Hepatocyte (in vitro differentiated cells): ENCODE measurements at places on chromosomes 7 and 10. TPM values are rescaled to one million over a fixed set of nuclear protein-coding genes. Genes with fewer than 3 reads are reported as not detected.

PRKAR2B gene
- 14.8 and 16.2 TPM in 2 replicates for polyA plus RNA-seq

PIP4K2A gene
- polyA plus RNA-seq = 15.1 and 16.5 TPM in 2 replicates

DNA sequence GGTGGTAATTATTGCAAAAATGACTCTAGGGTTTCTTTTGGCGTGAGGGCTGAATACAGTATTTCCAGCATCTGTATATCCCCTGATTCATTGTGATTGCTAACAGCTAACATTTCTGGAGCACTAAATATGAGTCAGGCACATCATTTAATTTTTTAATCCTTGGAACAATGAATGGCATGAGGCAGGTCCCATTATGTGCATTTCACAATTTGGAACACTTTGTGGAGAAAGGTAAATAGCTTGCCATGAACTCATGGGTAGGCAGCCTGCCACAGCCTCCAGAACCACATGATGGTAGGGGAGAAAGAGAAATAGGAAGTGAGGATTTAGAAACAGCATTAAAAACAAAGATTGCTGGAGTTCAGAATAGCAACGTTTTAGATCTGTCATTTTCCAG lies 1.7 kb downstream of the NPTX2 start:
- no peaks in the 10 kb centered on the region for H3K36me3 ChIP-seq
- H3K27me3 ChIP-seq = peaks cover 77% of the 10 kb centered on the region
- H3K4me3 ChIP-seq = no peak overlapping the region
- no peak overlapping the region for H3K27ac ChIP-seq
- DNase-seq = no peak
- no peaks in the 10 kb centered on the region for H3K4me1 ChIP-seq

GRCh38 chr7:73358590-73359275 lies 30.8 kb downstream of the FKBP6 start:
- H3K27me3 ChIP-seq = no peaks in the 10 kb centered on the region
- no peak for DNase-seq
- H3K36me3 ChIP-seq = no peaks in the 10 kb centered on the region
- peaks cover 8% of the 10 kb centered on the region for H3K4me1 ChIP-seq

DNA sequence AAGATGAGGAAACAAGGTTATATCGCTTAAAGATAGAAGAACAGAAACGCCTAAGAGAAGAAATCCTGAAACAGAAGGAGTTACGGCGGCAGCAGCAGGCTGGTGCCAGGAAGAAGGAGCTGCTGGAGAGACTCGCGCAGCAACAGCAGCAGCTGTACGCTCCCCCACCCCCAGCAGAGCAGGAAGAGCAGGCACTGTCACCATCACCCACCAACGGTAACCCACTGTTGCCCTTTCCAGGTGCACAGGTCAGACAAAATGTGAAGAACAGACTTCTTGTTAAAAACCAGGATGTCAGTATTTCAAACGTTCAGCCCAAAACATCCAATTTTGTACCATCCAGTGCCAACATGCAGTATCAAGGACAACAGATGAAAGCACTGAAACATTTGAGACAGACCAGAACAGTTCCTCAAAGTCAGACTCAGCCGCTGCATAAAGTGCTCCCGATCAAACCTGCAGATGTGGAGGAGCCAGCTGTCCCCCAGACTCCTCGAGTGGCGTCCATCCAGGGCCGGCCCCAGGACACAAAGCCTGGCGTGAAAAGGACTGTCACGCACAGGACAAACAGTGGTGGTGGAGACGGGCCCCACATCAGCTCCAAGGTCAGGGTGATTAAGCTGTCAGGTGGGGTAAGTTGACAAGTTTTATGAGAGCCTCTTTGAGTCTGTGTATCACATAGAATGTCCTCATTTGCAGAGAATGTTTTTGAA lies 67.1 kb downstream of the SHH start:
- no peaks in the 10 kb centered on the region for H3K27me3 ChIP-seq
- no peaks in the 10 kb centered on the region for H3K4me1 ChIP-seq
- DNase-seq = no peak
